CD8-positive, alpha-beta T cell (primary cell): ENCODE measurements at places on chromosomes 3 and 15.

DNA sequence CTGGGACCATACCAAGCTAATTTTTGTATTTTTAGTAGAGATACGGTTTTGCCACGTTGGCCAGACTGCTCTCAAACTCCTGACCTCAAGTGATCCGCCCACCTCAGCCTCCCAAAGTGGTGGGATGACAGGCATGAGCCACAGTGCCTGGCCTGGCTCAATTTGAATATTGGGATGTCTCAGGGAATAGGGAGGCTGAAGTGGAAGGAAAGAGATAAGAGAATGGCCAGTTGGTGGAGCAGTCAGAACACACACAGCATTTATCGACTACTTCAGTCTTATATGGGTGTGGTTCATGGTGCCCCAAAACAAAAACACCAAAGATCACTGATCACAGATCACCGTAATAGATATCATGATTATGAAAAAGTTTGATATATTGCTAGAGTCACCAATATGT is 144.4 kb downstream of the GMNC start:
- no peak for DNase-seq

DNA sequence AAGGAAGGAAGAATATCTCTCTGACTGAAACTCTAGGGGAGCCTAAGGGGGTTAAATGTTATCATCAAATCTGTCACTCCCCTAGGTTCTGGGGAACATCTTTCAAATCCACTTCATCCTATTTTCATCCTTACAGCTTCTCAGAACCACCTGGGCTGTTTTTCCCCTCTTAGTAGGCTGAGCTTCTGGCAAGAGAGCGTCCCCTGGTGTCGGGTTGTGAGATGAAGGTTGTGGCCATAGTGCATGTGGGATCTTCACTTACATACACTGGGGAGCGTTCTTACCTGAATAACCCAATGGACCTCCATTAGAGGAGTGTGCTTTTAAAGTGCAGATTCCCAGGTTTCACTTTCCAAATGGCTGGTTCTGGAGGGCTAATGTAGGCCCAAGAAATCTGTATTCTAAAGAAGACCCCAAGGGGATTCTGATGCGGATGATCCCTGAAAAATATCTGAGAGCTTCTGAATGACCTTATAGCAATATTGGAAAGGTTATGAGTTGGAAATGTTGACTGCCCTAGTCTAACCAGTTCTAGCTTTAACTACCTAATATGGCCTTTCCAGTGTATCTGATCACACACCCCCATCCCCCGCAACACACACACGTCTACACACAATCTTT is 663.7 kb downstream of the AGBL1 start:
- peak; percentile 61 for DNase-seq

- no peak for DNase-seq
Measured at GRCh38 chr3:17116007-17116600, 231.3 kb downstream of the PLCL2 start.

DNA sequence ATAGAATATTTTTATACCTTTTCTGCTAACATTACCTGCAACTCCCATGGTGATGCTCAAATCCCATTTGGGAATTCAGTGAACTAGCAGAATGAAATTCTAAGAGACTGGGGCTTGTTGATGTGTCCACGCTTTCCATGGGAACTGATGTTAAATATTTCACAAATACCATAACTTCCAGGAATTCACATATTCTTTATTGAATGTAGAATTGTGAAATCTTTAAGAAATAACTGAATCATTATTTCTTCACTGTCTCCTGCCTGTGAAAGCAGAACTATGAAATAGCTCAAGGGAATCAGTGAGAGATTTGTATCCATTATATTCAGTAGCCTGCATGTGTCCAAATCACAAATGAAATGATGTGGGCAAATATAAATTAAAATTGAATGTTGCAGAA is 130.8 kb downstream of the SERPINI1 start:
- DNase-seq: no peak

DNA sequence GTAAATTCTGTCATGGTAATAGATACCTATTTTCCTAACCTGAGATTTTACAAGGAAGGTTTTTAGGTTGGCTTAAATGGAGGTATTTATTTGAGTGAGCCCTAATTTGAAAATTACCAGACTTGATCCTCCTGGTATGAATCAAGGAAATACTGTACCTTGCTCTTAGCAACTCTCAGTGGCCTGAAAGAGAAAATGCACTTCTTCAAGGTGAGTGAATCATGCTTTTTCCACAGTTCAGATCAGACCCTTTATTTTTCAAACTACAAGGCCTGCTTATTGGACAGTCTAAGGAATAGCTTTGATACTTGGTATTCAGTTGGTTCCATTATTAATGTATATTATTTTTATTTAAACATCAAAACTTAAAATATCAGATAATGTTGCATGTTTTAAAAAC is 15.4 kb downstream of the FEM1B start:
- no peak for DNase-seq

GRCh38 chr15:86231864-86232721 is 152.4 kb downstream of the AGBL1 start:
- DNase-seq: peak; percentile 42

DNA sequence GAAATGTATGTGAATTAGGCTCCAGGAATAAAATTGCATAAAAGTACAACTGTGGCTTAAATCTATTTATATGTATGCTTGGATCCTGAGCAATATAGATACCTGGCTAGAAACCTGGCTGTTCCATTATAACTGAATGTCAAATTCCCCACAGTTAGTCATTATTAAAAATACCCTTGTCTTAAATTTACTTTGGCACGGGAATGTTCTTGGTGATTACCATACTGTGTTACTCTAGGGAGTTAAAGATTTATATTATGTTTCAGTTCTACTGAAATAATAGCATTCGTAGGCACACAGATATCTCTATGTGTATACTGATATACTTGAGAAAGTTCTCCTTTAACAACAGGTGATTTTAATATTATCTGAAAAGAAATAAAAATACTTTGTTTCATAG is 394.1 kb downstream of the PTPRG start:
- no peak for DNase-seq

- peak; percentile 35 for DNase-seq
Measured at GRCh38 chr3:4977001-4977852, 2.0 kb upstream of the BHLHE40 start.
